ENCODE measurements at places on chromosomes 16 and 17. TPM values are rescaled to one million over a fixed set of nuclear protein-coding genes. Genes with fewer than 3 reads are reported as not detected.

DNA sequence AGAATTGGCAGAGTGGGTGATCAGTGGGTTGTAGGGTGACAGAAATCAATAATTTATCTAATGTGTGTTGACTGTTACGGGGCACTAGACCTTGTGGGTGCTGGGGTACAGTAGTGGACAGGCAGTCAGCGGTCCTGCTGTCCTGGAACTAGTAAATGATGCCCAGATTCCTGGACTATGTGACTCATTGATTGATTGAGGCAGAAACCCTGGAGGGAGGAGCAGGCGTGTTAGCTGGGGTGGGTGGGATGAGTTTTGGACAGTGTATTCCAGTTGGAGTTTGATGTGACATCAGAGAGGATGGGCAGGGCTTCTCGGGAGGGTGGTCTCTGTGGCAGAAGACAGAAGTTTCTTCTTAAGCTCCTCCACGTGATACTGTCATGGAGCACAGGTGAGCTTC, 24.4 kb downstream of the PRMT7 start:
- DNase-seq = no peak

- no peak for DNase-seq
These were observed 127.0 kb downstream of the ABCC6 start for GRCh38 chr16:16096121-16096857.

GRCh38 chr17:78873519-78874340, 29.3 kb downstream of the CEP295NL start:
- DNase-seq = peak; percentile 92

DNA sequence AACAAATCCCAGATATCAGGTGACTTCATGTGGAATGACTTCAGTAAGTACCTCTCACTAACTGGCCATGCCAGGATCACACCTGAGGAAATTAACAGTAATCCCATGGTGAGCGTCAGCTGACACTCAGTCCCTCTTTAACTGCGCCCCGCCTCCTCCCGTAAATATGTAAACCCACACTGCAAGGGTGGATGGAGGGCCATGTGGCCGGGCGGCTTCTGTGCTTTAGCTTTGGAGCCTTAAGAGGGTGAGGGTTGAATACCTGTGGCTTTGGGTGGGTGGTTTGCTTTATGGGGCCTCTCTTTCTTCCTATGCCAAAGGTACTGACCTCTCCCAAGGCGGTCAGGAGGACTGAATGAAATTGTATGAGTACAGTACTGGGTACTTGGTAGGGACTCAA, 141.7 kb downstream of the MRM1 start:
- no peak for DNase-seq

DNA sequence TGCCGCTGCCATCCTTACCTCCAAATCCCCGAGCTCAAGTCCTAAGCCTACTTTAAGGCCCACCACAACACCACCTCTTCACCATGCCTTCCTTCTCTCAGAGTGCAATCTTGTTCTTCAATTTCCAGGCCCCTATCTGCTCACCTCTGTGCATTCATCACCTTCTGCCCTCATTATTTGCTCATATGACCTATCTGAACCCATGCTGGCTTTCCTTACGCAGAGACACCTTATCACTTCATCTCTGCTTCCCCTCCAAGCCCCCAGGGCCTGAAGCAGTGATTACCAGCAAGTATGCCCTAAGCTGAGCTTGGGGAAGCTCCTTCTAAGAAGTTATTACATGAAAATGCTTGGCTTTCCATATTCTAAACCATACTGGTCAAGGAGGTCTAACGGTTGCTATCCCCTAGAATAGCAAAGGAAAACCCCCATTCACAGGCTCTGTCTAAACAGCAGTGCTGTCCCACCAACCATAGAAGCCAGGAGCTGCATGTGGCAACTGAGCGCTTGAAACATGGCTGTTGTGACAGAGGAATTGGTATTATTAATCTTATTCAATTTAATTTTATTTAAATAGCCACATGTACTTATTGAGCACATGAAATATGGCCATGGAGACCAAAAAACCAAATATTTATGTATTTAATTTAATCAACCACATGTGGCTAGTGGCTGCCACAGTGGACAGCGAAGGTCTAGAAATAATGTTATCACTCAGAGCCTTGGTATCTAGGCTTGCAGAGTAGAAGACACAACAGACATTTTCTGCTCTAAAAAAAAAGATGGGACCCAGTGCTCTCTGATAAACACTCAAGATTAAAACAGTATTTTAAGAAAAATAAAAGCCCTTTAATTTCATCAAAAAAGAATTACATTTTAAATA, 13.9 kb downstream of the USP7 start:
- no peak for DNase-seq

DNA sequence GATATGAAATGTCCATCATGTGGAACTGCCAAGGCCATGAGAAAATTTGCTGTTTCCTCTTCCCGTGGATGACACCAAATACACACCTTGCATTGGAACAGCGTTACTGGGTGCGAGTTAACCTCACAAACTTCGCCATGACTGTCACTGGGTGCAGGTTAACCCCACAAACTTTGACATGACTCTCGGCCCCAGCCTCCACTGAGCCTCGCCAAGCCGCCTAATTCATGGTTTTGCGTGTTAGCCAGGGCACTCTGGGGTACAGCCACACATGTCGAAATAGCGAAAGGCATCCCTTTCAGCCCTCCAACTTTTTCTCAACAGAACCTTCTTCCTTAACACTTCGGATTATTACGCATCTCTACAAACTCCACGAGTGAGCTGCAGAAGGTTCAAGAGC, 10.6 kb upstream of the KCTD5 start:
- DNase-seq = no peak

ABCA8 gene
- total RNA-seq = not detected

TBX2 gene
- 1.4 TPM for total RNA-seq

AMDHD2 gene
- total RNA-seq = 22.0 TPM
